ENCODE measurements at places on chromosomes 12 and 14.

GRCh38 chr14:42517806-42518500 is 911.3 kb downstream of the LRFN5 start:
- DNase-seq, result no peak

DNA sequence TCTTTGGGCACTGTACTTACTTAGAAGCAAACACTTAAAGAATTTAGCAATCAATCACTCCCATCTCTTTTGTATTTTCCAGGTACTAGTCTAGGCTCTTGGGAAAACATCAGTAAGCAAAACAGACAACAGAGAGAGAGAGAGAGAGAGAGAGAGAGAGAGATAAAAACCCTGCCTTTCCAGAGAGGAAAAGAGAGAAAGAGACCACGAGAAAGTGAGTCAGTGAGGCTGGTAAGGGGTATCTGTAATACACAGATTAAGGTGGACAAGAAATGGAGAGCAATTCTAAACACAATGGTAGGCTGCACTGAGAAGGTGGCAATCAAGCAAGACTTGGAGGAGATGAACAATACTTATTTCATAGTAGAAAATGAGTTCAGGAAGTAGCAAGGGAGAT is 119.9 kb upstream of the OVCH1 start:
- DNase-seq, result no peak

GRCh38 chr12:101039848-101040531 is 170.0 kb downstream of the SLC5A8 start:
- no peak for DNase-seq

GRCh38 chr12:46676396-46676795 is 149.4 kb downstream of the SLC38A4 start:
- DNase-seq, result no peak

DNA sequence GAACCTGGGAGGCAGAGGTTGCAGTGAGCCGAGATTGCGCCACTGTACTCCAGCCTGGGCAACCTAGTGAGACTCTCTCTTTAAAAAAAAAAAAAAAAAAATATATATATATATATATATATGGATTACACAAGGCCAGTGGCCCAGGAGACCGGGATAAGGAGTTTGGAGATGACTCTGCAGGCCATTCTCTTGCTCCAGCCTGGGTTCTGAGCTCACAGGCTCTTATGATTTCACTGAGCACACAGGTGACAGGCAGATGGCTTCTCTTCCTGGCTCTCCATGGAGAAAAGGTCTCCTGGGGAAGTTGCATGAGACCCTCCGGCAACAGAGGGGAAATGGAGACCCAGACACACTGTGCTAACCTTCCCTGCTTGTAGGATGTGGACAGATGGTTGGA is 98.7 kb upstream of the VASH1 start:
- DNase-seq, result no peak

DNA sequence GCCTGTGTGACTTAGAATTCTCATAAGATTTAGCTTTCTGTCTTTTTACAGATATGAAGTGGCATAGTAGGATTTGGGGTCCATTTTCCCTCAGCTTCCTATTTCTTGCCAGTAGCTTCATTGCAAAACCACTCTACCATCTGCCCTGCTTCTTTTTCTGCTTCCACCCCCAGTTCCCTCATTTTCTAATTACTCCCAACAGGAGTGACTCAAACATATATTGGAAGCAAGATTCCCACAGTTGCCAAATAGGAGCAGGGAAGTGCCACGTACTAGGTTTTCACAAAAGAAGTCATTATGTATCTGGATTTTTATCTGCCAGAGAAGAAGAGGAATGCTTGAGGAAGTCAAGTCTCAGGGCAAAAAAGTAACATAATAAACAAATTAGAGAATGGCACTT is 64.1 kb downstream of the ANO4 start:
- DNase-seq, result no peak

Data from hematopoietic multipotent progenitor cell treated with erythropoietin and hydrocortisone succinate and interleukin-3 and kit ligand, for 8 days (in vitro differentiated cells).